Cerebellum (tissue), 4 donors: ENCODE measurements at places on chromosomes 2 and 18.

GRCh38 chr2:165203689-165204559 is at the start of gene SCN3A:
TSS of gene SCN3A (minus strand) at chr2:165204050. CDS start at chr2:165176394, 27,656 bp downstream.
- peak; percentile 48 for DNase-seq

DNA sequence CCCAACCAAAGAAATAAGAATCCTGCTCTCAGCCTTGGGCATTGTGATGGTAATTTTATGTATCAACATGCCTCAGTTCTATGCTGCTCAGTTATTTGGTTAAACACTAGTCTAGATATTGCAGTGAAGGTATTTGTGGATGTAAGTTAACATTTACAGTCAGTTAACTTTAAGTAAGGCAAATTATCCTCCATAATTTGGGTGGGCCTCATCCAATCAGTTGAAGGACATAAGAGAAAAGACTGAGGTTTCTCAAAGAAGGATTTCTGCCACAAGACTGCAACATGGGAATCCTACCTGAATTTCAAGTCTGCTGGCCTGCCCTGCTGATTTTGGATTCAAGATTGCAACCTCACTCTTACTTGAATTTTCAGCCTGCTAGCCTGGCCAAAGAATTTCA is 975.5 kb upstream of the ACVR2A start:
- DNase-seq, result no peak

- no peak for DNase-seq
Observed at GRCh38 chr2:237309011-237309410, 105.0 kb downstream of the COL6A3 start.

GRCh38 chr2:79833235-79833878 is 320.5 kb downstream of the CTNNA2 start:
- DNase-seq, result no peak

DNA sequence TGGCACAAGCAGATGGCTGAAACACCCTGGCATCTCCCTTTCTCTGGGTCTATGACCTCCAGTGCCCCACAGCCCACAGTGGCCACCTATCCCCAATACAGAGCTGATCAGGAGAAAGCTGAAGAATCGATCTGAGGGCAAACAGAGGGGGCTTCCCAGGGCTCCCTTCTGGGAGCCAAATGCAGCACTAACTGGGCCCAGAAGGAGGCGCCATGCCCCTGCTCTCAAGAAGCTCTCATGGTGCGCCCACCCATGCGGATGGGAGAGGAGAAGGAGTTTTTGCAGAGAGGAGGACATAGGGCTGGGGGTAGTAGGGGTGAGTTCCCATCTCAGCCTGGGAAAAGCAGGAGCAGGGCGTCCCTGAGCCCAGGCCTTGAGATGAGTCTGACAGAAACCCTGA is 787.3 kb upstream of the RAB6C start:
- no peak for DNase-seq

DNA sequence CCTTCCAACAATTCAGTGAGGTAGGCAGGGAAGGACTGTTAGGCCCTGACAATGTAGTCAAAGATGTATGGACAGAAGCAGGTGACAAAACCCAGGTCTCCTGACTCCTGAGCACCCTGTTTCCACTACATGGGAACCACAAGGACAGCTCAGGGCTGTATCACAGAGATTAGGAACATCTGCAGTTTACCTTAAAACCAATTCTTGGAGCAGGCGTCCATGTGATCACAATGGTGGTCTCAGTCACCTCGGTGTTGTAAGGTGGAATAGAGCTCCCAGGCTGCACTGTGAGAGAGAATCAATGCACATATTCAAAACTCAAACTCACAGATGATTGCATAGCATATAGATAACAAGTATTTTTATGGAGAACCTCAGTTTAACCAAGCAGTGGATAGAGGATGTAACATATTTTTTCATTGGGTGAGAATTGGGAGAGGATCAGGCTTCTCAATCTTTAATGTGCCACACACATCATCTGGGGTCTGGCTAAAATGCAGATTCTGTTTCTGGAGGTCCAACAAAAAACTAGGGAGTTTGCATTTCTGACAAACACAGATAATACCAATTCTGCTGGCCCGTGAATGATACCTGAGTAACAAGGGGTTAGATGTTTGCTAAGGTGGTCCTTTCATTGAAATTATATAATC is 36.7 kb downstream of the FN1 start:
- DNase-seq, result no peak

GRCh38 chr2:101116841-101117552 is 34.2 kb downstream of the TBC1D8 start:
- no peak for DNase-seq

DNA sequence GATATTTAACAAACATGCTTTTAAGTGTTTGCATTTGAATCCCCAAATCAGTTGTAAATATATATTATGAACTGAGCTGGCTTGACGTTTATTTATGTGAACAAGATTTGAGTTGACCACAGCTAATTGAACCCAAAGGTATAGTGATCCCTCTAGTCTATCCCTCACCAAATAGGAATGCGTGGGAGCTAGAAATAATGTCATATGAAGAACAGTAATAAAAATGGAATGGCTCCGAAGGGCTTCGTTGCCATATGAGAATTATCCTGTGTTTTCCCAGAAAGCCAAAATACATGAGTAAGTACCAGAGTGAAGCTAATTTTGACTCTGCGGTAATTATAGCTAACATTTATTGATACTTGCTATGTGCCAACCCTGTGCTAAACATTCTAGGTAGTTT is 142.7 kb downstream of the ADCYAP1 start:
- no peak for DNase-seq

- DNase-seq, result no peak
Observed at GRCh38 chr2:1224901-1225300, 188.4 kb upstream of the TPO start.

- no peak for DNase-seq
Observed at GRCh38 chr2:2748399-2749205, 417.5 kb upstream of the MYT1L start.

GRCh38 chr2:142300517-142300916 is 169.7 kb upstream of the LRP1B start:
- DNase-seq, result no peak

GRCh38 chr2:10876963-10877362 is 34.8 kb upstream of the KCNF1 start:
- no peak for DNase-seq

DNA sequence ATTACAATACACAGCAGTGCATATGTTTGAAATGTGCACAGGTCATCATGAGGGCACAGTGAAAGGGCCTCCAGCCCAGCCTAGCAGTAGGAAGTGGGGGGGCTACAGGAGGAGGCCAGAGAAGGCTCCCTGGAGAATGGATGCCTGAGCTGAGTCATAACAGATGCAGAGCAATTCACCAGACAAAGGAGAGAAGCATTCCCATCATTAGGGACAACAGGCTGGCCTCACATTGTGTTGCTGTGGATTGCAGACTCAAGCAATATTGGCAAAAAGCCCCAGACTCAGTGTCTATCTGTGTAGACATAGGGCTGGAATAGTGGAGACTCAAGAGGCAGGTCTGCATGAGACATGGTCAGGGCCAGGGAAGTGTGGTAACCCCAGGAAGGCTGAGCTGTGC is 329.9 kb downstream of the DLGAP1 start:
- no peak for DNase-seq

DNA sequence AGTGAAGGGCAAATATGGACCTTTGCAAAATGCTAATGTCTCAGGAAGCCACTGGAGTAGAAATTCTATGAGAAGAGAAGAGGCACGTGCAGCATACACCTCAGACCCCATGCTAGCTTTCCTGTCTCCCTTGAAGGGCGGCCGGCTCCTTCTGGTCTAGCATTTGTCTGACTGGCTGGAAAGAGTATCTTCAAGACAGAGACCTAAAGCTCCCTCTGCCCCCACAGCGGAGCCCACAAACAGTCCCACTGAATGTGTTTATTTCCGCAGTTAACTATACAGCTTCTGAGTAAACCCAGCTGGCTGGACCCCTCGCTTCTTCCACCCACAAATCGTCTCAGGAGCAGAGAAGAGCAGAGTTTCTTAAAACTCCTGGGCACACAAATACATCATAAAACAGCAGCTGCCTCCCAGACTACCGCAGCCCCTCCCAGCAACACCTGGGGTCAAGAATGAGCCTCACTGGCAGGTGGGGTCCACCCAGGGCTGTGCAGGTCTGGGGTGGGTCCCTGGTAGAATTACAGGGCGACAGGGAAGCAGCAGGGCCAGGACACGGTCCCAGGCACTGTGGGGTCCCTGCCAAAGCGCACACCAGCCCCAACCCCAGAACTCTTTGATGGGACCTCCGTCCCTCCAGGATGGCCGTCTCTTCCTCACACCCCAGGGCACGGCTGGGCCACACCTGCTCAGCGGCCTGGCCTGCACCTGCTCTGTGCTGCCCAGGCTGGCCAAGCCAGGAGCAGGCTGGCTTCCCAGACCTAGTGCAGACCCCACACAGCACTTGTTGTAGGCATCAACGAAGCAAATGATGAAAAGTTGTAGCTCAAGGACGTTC is 103.8 kb downstream of the PXDN start:
- no peak for DNase-seq

GRCh38 chr2:135132314-135132713 is 80.2 kb downstream of the RAB3GAP1 start:
- DNase-seq, result no peak

DNA sequence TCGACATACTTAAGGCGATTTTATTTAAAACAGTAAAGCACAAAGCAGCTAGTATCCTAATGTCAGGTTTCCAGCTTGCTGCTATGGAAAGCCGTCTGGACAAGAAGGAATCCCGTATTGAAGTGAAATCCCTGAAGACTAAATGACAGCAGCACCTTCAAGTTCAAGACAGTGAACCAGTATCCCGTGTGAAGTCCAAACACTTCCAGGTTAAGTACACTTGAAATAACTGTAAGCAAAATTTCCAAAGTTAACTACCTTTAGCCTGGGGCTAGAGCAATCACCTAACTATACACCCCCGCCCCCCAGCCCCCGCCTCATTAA is 1.2 kb downstream of the MBOAT2 start:
- DNase-seq, result no peak

DNA sequence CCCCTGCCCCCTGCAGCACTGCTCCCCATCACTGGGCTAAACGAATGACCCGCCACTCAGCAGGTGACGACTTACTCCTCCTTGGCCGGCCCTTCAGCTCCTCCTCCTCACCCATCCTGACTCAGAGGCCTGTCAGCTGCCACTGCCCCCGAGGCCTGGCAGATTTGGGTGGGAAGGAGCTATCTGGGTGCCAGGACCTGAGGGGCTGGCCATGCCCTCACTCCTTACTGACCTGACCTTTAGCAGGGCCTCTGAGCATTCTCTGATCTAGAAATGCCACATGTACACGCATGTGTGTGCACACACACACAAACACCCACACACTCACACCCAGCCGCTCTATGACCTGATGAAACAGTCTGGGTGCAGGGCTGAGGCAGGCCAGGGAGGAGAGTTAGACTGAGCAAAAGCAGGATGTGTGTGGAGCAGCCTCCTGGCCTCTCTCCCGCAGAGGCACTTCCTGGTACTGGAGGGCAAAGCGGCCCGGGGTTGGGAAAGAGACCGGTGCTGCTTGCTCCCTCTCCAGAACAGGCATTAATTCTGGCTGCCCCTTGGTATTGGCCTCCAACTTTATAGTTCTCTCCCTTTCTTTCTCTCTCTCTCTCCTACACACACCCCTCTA is 68.0 kb downstream of the ZFP36L2 start:
- no peak for DNase-seq

DNA sequence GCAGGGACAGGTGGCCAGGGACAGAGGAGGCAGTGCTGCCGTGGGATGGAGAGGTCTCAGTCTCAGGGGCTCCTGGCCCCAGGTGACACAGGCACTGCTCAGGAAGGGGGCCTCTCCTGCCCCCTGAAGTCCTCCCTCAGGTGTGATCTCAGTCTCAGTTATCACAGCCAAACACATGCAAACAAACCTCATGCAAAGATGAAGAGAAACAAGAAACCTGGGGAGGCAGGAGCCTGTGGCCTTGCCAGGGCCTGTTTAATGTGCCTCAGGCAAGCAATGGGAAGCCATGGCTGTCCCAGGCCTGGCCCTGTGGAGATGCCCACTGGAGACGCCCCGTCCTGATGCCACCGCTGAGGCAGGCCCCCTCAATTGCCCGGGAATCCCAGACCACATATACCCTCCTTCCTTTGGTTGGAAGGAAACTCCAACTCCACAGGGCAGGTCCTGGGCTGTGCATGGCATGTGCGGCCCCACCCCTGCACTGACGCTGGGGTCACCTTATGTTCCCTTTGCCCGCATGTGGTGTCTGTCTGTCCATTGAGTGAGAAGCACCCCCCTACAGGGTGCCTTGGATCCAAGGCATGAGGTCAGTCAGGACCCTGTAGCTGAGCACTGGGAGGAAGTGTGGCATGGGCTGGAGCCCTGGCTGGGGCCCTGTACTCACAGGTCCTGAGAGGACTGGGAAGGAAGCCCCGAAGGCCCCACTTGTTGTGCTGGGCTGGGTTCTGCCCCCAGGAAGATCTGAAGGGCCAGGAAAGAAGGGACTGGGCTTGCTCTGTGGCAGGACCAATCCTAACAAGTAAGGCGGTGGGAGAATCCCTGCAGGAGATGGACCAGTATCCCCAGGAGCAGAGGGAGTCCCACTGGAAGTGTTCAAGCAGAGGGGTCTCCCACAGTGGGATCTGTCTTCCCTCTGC is 68.8 kb upstream of the RAB6C start:
- DNase-seq, result no peak

DNA sequence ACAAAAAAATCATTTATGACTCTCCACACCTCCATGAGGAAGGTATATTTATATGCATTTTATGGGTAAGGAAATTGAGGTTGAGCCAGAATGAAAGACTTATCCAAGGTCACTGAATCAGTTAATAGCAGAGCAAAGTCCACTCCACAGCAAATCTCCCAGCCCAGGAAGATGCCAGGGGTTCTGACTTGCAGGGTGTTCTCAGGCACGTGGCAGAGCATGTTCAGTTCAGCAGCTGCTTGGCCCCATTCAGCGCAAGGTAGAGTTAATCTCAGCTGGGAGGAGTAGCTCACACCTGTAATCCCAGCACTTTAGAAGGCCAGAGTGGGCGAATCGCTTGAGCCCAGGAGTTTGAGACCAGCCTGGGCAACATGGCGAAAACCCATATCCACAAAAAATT is 17.8 kb upstream of the DGKD start:
- DNase-seq, result no peak

- DNase-seq, result no peak
Observed at GRCh38 chr2:102013206-102014040, 21.7 kb downstream of the IL1R2 start.

GRCh38 chr18:78676622-78677482 is 302.8 kb upstream of the SALL3 start:
- no peak for DNase-seq

DNA sequence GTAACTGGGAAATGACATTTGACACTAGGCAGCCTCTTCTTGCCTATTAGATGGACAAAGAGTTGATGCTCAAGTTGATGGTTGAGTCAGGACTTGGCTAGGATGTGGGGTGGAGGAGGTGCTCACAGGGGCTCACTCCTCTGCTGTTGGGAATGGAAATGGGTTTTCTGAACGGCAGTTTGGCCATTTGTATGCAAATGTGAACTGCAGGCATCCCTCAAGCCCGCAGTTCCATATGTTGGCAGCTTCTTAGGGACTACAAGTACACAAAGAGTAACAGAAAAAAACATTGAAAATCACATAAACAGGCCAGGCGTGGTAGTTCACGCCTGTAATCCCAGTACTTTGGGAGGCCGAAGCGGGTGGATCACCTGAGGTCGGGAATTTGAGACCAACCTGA is 80.8 kb downstream of the INPP5D start:
- no peak for DNase-seq
